Liver (tissue), 10 donors: ENCODE measurements at places on chromosomes 5 and 9. TPM values are rescaled to one million over a fixed set of nuclear protein-coding genes. Genes with fewer than 3 reads are reported as not detected.

GRCh38 chr9:128677794-128678193, 11.2 kb upstream of the SET start:
- DNase-seq: no peak

- no peak for DNase-seq
Measured at GRCh38 chr9:108783731-108784495, 71.9 kb downstream of the ACTL7B start.

- no peak for DNase-seq
Measured at GRCh38 chr9:131593091-131593820, 47.9 kb downstream of the PRRT1B start.

DNA sequence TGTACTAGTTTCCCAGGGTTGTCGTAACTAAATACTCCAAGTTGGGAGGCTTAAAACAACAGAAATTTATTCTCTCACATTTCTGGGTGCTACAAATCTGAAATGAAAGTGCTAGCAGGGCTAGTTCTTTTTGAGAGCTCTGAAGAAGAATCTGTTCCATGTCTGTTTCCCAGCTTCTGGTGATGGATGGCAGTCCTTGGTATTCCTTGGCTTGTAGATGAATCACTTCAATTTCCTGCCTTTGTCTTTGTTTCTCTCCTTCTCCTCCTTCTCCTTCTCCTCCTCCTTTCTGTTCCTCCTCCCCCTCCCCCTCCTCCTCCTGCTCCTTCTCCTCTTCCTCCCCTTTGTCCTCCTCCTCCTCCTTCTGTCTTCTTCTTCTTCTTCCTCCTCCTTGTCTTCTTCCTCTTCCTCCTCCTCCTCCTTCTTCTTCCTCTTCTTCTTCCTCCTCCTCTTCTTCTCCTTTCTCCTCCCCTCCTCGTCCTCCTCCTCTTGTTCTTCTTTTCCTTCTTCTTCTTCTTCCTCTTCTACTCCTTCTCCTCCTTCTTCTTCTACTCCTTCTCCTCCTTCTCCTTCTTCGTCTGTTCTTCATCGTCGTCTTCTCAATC, 104.7 kb upstream of the ANKRD55 start:
- no peak for DNase-seq

- no peak for DNase-seq
Measured at GRCh38 chr9:93616044-93616443, 39.7 kb downstream of the PHF2 start.

DNA sequence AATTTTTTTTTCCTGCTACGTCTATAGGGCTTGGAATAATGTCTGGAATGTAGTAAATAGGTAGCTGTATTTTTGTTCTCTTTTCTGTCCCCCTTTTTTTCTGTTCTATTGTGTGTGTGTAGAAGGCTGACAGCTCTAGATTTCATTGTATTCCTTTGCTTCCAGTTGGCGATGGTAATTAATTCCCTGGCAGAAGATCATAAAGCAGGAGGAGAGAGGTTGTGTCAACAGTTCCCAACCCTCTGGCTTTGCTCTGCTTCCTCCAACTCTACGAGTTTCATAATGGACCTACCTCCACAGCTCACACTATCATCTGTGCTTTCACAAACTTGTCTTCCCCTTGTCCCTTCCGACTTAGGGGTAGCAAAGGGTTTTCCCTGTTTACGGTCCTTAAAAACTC, 117.9 kb upstream of the CDH18 start:
- no peak for DNase-seq

DNA sequence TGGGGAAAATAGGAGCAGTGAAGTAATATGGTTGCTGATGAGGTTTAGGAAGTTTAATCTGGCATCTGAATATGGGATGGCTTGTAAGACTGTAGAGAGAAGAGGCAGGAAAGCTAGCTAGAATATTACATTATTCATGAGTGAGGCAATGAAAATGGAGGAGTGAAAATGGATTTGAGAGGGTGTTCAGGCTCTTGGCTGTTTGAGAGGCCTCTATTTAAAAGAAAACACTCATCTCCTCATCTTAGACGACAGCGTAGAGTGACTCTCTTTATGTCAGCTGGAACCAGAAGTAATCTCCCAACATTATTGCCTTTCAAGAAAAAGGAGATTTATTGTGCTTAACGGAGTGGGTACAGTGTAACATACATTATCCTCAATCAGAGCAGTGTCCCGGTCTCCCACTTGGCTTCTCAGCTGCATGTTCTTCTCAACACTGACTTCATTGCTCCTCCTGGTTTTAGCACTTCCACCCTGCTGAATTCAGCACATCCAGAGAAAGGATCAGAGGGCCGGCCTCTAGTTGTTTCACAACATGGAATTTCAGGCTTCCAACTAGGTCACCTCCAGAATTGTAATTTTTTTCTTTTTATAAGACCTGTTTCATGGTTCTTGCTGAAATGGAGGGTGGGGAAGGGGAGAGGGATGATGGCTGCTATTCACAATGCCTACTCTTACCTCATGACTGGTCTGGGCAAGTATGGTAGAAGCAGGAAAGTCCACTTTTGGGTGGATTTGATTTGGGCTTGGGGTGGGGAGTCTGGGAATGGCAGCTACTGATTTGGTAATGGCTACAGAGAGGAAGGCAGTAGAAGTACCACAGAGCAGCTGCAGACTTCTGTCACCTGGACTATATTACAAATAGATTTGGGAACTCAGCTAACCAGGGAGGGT, 52.9 kb upstream of the KIAA1958 start:
- DNase-seq: no peak

Gene PCDHB14
- total RNA-seq: 0.47 TPM

GRCh38 chr5:14440582-14441431, 140.8 kb upstream of the OTULINL start:
- DNase-seq: no peak

- DNase-seq: no peak
Measured at GRCh38 chr9:85212887-85213286, 528.9 kb downstream of the AGTPBP1 start.

Gene SMIM23
- total RNA-seq: not detected

DNA sequence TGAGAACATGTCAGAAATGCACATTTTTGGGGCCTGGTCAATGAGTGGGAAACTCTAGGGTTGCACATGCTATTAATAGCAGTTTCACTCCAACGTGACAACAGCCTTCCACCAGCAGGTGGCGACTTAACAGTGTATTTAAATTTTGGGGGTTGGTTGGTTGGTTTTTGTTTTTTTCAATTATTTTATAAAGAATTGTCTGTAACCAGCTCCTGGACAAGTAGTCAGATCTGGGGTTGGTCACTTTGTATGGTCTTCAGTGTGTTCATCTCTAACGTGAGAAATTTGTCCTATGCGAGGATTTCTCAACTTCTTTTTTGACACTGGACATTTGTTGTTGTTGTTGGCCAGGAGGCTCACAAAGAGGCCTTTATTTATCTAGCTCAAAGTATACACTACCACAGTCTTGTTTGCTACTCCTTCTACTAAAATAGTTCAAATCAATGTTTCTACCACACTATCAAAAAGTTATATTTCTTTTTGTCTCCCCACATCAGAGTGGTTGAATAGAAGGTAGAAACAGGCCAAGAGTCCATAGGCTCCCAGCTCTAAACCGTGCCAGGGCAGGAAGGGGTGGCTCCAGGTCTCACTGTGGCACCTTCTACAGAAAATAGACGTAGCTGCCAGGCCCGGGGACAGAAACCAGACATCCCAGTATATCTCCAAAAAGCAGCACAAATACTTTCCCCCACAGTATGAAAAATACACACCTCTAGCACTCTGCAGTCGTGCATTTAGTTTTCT, 110.4 kb downstream of the TRPM6 start:
- peak; percentile 71 for DNase-seq

DNA sequence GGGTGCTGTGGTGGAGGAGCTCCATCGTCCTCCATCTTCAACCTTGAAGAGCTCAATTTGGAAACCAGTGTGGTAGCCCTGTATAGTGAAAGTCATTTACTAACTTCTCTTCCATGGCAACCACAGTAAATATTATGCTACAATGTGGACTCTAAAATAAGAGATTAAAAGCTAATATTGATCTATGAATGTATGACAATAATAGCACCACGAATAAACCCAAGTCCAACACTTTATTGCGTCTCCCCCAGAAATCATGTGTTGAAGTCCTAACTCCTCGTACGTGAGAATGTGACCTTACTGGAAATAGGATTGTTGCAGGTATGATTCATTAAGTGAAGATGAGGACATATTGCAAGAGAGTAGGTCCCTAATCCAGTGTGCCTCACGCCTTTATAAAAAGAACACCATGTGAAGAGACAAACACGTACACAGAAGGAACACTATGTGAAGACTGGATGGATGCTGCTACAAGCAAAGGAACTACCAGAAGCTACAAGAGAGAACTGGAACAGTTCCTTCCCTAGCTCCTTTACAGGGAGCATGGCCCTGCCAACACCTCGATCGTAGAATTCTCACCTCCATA, 276.2 kb downstream of the PDE4D start:
- no peak for DNase-seq

- DNase-seq: no peak
Measured at GRCh38 chr9:121498487-121499176, 1.0 kb downstream of the GGTA1 start.

DNA sequence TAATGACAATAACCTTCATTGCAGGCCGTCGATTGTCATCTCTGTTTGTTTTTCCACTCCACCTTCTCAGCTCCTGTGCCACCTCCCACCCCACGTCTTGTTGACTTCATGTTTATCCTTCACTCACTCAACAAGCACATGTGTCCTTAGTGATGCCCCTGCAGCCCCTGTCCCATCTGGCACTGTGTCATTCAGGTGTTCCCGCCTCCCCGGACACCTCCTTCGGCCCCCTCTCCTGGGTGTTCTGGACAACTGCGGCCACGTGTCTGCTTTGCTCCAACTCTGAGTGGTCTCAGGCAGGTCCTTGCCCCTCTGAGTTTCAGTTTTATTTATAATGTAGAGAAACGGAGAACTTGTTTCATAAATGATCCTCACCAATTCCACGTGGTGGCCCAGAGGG, 91.0 kb upstream of the COL5A1 start:
- DNase-seq: no peak

DNA sequence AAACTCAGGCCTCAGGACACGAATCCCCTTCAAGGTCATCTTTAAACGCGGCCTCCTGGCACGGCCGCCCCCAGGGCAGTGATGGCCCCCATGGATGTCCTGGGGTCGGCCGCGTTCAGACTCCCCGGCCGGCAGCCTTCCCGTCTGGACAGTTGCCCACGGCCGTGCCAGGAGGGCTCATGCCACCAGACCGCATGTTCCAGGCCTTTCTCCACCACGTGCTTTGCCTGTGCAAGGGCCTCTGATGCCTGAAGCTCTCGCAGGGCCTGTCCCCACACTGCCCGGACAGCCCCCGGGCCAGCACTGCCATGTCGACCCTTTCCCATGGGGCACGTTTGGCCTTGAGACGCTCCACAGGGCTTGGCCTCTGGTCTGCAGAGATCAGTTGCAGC, 34.6 kb downstream of the SLC9A3 start:
- no peak for DNase-seq

DNA sequence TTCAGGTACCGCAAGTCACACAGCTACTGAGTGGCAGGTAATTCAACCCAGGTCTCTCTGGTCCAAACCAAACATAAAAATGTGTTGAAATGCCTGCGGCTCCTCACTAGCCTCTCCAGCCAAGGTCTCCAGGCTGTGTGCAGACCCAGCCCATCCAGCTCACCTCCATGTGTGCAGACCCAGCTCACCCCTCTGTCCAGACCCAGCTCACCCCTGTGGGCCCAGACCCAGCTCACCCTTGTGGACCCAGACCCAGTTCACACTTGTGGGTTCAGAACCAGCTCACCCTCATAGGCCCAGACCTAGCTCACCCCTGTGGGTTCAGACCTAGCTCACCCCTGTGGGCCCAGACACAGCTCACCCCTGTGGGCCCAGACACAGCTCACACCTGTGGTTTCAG, 188.0 kb upstream of the ADCY2 start:
- no peak for DNase-seq

Gene ENG
- total RNA-seq: 12.8 TPM

- no peak for DNase-seq
Measured at GRCh38 chr5:79109527-79110492, 1.8 kb upstream of the BHMT start.

Gene PRLR
- 44.5 TPM for total RNA-seq

- DNase-seq: no peak
Measured at GRCh38 chr5:83107692-83108420, 30.5 kb downstream of the XRCC4 start.

- DNase-seq: no peak
Measured at GRCh38 chr9:120544441-120544840, 35.5 kb downstream of the CDK5RAP2 start.

DNA sequence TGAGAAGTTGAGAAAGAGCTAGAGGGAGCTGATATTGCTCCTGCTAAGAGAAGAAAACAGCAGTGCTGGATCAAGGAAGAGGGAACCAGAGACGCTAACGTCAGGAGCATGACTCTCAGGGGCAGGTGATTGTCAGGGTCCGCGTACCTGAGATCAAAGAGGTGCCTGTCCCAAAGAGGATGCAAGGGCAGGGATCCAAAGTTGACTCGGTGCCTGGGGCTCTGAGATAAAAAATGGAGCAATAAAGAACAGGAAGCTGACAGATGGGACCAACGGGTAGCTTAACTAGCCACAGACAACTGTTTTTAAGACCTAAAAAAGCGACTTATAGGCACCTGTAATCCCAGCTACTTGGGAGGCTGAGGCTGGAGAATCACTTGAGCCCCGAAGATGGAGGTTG, 517.8 kb downstream of the IRX1 start:
- DNase-seq: no peak

Gene CTNND2
- 0.50 TPM for total RNA-seq

GRCh38 chr9:88923653-88924288, 67.5 kb upstream of the S1PR3 start:
- no peak for DNase-seq

Gene SLC23A1
- 17.5 TPM for total RNA-seq

DNA sequence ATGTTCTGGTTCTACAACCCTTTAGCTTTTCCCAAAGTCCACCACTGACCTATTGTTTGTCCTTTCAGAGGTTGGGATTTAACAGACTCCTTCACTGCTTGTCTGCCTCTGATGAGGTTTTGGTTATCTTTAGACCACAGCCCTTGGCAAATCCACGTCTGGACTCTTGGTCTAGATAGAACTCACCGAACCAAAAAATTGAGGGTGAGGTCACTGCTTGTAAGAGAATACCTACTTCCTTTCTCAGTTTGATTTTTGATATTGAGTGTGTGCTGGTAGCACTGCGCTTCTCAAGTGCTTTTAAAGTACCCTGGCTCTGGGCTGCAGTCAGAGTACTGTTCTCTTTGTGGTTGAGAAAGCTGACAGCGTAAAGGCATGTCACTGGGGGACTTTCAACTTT, 61.7 kb downstream of the JMY start:
- no peak for DNase-seq

DNA sequence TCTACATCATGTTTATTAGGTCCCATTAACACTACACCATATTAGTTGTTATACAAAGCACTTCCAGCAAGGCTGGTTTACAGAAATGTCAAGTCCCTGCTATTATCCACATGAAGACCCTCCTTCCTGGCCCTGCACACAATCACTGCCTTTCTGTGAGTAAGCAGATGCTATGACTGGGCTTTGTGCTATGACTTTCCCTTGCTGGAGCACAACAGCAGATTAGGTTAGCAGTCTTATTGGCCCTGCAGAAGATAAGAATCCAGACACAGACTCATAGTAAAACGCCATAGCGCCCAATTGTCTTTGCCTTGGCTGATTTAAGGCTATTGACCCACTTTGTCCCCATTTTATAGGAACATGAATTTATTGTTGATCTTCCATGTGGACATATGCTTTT, 228.9 kb upstream of the ACTBL2 start:
- no peak for DNase-seq
